ENCODE measurements at places on chromosomes 7 and 10.

DNA sequence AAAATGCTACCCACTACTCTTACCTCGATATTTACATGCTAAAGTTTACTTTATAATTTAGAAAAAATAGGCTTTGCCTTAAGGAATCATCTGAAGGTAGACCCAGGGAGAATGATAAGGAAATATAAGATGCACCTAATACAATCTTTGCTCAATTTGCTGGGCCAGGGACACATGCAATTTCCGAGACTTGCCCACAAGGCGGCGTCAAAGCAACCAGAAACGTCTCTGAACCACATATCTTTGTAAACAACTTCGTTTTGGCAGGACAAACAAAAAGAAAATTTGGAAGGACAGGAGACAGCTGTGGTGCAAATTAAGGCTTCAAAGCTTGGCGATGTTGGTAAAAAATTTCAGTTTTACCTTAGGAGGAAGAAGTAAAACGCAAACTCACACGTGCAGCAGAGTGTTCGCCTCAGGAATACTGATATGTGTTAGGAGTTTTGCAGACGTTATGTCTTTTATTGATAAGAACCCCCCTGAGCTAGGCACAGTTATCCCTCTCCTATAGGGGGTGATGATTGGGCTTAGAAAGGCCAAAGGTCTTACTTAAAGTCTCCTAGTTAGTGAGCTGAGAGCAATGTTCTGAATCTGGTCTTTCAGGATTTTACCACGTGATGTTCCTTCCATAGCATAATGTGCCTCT is 134.3 kb downstream of the PRKCQ start:
- DNase-seq: no peak

- no peak for DNase-seq
Observed at GRCh38 chr10:11463111-11463510, 148.3 kb downstream of the USP6NL start.

GRCh38 chr7:39574673-39575349 is 8.6 kb downstream of the YAE1 start:
- no peak for DNase-seq

- DNase-seq: no peak
Observed at GRCh38 chr10:62433901-62434300, 59.7 kb downstream of the ZNF365 start.

DNA sequence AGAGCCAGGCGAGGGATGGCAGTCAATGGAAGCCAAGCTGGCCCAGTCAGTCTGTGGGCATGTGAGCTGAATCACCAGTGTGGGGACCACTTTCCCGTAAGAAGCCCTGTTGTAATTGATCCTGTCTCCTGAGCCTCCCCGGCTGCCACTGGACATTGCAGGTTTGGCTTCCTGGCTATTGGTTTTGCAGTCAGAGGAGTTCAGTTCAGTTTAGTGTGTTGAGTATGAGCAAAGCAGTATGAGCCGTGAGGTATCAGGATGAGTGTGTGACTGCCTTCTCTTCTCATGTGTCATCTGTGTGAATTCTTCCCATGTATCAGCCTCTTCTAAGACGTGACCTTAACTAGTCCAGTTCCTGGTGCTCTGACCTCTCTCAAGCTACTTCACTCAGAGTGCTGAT is 227.4 kb downstream of the PRKG1 start:
- DNase-seq: no peak

GRCh38 chr10:37206132-37206531 is 80.7 kb downstream of the ANKRD30A start:
- DNase-seq: no peak

- no peak for DNase-seq
Observed at GRCh38 chr10:123093489-123093888, 42.3 kb upstream of the HMX3 start.

DNA sequence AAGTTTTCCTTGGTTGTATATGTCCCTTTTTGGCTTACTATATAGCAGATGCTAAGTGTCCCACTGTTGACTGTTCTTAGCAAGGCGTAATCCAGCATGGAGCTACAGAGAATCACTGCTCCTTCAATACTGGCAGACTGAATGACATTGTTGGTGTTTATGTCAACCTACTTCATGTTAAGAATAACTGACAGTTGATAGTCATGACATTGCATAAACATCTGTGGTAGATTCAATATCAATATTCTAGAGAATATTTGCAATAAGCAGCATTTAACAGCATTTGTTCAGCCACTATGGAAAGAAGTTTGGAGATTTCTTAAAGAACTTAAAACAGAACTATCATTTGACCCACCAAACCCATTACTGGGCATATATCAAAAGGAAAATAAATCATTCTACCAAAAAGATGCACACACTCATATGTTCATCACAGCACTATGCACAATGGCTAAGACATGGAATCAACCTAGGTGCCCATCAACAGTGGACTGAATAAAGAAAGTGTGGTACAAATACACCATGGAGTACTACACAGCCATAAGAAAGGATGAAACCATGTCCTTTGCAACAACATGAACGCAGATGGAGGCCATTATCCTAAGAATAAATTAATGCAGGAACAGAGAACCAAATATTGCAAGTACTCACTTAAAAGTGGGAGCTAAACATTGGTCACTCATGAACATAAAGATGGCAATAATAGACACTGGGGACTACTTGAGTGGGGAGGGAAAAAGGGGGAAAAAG is 88.7 kb downstream of the IMMP2L start:
- DNase-seq: no peak

DNA sequence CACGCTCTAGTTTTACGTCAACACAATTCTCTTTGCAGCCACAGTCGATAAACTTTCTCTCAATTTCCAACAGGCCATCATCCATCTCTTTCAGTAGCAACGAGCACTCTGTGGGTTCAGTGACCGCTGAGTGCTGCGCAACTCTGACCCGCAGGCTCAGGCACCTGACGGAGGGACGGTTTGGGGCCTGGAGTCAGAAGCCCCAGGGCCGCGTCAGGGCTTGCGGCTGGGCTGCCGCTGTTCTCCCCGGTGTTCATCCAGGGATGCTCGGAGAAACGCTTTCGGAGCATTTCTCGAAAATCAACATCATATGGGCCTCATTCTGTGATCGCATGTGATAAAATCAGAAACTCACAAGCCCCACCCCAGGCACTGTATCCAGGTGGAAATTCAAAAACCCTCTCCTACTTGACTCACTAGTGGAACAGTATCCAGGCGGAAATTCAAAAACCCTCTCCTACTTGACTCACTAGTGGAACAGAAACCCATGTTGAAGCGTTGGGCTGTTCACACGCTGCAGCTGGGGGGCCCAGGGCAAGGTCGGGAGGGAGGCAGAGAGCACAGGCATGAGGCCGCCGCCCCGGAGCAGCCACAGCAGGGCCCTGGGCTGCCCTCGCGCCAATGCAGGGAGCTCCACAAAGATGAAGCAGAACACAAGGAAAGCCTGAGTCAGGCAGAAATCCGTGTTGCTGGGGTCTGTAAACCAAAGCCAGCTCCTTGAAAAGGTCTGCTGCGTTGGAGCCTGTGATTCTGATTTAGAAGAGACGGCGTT is 73.3 kb upstream of the NKX6-2 start:
- no peak for DNase-seq

DNA sequence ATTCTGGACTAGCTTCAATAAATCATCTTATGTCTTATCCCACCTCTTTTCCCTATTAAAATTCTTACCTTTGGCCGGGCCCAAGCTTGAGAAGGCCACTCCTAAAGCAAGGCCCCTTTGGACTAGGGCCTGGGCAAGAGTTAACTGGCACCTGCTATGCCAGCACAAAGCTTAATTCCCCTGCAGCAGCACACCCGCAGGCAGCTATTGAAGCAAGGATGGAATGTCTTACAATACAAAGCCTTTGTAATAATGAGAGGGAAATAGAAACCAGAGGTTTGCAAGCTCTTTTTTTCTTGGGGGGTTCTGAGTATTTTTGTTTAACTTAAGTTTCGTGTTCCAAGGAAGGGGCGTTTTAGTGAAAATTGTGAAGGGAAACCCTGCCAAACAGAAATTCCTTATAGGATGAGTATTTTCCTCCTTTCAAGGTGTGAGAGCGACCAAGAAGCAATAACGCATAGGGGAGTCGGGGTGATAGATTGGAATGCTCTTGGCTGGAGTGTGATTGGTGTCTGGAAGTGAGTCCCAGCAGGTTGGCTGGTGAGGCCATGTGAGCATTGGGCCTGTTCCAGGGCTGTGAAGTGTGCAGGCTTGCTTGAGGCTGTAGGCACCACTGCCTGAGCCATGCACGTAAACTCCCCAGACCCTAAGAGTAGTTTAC is 148.5 kb downstream of the KIAA1217 start:
- no peak for DNase-seq

- no peak for DNase-seq
Observed at GRCh38 chr10:6701289-6701688, 121.2 kb upstream of the PRKCQ start.

DNA sequence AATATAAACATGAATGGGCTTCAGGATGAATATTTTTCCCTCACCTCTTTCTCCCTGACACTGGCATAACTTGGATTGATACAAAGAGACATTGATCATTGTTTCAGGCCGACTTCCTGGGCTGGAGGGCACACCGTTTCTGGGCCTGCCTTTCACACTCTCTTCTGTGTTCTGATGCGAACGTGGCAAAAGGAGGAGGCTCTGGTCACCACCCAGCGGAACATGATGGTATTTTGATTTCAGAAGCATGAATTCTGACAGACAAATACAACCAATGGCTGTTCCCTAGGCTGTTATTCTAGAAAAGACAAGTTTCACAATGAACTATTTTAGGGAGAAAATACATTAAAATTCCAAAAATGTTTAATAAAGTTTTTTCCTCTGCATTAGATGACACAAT is 534.5 kb upstream of the MKI67 start:
- DNase-seq: no peak

- no peak for DNase-seq
Observed at GRCh38 chr7:111199643-111200042, 108.7 kb downstream of the LRRN3 start.
